ENCODE measurements at places on chromosomes 5 and 9.

DNA sequence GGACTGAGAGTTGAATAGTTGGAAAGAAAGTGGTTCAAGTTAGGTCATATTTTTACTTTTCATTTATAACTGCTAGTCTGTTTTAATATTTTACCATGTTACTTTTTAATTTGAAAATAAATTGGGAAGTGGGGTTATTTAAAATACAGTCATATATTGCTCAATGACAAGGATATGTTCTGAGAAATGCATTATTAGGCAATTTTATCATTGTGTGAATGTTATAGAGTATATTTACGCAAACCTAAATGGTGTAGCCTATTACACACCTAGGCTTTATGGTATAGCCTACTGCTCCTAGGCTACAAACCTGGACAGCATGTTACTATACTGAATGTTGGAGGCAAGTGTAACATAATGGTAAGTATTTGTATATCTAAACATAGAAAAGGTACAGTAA is 5.2 kb downstream of the CCDC152 start:
- no peak for DNase-seq

DNA sequence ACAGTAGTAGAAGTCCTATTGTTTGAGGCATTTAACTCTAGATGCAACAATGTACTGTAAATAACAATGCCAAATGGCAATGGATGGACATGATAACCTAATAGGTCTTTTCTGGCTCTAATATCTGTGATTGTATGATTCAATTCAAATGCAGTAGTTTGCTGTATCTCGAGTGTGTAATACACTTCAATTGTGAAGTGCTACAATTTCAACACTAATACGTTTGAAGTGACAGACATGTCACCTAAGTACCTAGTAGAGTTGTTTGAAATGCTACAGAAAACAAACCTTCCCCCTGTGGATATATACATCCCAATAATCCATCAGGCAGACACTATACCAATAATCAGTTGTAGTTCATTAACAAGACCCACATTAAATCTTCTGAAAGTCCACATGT is 305.9 kb upstream of the ITGA1 start:
- no peak for DNase-seq

DNA sequence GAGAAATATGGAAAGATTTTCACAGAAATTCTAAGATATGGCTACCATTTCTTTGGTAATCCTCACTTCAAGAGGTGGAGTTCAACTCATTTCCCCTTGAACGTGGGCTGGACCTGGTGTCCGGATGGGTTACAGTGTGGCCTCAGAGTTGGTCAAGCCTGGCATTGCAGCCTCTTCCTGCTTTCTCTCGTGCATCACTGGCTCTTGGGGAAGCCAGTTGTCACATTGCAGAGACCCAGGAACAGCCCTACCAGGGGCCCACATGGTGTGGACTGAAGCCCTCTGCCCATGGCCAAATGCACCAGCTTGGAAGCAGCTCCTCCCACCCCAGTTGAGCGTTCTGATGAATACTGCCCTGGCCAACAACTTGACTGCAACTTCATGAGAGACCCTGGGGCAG is 47.7 kb upstream of the FCN1 start:
- DNase-seq: no peak

DNA sequence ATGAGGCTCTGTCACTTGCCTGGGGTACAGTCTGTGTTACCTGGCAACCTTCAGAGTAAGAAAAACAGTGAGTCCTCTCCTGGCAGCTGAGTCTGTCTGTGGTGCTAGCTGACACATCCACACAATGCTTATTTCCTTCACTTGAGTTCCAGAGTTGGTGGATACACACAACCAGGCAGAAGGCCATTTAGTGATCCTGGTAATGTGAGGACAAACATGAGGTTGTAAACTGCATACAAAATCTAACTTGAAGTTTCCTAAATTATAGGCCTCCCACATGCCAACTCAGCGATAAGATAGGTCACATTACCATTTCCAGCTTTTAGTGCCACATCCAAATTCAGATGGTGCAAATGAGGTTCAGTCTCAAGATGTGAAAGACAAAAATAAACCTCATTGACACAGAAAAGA is 125.5 kb downstream of the DCP2 start:
- no peak for DNase-seq

DNA sequence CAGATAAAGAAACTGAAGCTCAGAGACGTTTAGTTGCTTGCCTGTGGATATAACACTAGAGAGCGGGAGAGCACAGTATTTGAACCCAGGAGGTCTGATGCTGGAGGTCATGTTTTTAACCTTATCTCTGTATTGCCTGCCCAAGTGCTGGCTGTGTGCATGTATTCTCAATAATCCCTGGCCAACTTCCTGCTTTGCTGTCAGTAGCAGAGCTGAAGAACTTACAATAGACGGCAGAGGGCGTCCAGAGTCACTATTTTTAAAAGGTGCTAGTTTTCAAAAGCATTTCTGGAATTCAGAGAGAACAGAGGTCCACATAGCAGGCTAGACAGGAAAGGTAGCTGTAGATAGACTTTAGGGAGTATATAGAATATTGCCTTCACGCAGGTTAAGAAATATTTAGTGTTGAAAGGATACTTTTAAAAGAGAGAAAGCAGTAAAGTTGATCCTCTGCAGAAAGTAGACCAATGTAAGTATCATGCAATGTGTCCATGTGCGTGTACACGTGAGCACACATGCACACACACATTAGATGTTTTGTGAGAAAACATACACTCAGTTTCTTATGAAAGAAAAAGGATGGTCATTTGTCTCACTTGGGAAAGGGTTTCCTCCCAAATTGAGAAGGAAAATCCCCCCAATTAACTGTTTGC is 46.3 kb downstream of the PTCD2 start:
- peak; percentile 40 for DNase-seq

DNA sequence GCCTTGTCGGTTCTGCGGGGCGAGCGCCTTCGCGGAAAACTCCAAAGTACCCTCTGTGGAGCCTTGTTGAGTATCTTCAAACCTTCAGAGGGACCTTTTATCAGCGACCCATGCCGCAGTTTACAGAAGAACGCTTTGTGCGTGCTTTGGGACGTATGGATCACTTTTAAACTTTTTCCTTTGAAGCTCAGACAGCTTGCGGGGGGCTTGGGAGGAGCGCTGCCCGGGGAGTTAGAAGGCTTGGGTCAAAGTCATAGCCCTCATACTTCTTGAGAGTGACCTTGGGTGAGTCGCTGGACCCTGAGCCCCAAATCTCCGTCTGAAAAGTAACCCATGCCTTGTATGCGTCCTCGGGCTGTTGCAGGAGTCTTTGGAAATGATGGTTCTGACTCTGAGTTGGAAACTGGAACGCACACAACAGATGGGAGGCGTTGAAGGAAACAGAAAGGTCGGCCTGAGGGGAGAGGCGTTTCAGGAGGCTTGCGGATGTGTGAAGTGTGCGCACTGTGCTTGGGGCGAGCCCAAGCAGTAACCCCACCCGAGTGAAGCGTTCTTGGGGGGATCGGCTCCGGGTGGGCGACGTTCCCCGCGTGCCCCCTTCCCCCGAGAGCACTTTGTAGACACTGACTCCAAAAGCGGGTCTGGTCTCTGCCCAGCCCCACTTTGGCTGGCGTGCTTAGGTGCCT is 661 bp upstream of the SLC25A51 start:
- no peak for DNase-seq

DNA sequence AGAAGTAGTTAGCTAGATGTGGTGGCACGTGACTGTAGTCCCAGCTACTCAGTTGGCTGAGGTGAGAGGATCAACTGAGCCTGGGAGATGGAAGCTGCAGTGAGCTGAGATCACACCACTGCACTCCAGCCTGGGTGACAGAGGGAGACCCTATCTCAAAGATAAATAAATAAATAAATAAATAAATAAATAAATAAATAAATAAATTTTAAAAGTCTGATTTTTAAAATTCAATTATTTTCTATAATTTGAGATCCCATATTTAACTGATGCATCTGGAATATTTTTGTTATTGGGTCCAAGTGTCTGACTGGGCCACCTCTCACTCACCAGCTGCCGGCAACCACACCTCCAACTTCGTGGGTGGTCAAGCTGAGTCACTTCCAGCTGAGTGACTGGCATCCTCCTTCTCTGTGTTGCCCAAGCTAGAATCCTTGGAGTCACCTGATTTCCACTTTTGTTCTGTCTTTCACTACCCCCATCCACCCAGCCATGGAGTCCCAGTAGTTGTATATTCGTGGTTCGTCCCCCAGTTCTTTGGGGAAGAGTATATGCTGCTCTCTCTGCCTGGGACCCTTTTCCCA is 70.9 kb downstream of the EGFLAM start:
- DNase-seq: no peak

DNA sequence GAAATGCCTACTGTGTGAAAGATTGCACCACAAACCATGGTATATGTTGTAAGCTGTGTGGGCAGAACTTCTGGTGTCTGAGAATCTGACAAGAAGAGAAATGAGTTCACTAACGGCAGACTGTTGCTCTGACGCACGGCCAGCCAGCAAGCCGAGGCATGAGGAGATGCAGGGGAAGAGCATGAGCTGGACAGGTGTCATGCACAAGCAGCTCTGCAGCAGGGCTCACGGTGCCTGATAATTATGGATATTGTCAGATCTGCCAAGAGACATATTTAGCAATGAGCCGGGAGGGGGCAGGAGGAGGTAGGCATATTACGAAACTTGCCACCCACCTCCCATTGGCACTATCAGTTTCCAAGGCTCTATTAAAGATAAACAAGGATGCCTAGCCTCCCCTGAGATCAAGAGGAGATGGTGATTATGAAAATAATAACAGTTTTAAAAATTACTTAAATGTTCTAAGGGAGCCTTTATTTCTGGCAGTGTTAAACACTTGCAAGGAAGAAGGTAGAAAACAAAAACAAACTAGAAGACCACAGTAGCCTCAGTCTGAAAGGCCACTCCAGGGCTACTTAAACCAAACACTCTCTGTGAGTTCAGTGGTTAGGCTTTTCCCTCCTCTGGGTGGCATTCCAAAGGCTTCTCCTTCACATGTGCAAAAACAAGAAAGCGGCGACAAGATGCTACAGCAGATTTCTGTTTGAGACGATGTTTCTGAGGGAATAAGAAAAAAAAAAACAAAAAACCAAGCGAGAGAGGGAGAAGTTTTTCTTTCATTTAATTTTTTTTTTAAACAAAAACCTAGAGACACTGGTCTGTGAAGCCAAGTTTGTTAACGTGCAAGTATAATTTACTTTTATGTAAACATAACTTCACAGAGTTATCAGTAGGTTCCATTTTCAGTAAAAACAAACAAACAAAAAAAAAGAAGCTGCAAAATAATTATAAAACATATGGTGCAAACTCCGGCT is 339.5 kb downstream of the BNC2 start:
- no peak for DNase-seq

DNA sequence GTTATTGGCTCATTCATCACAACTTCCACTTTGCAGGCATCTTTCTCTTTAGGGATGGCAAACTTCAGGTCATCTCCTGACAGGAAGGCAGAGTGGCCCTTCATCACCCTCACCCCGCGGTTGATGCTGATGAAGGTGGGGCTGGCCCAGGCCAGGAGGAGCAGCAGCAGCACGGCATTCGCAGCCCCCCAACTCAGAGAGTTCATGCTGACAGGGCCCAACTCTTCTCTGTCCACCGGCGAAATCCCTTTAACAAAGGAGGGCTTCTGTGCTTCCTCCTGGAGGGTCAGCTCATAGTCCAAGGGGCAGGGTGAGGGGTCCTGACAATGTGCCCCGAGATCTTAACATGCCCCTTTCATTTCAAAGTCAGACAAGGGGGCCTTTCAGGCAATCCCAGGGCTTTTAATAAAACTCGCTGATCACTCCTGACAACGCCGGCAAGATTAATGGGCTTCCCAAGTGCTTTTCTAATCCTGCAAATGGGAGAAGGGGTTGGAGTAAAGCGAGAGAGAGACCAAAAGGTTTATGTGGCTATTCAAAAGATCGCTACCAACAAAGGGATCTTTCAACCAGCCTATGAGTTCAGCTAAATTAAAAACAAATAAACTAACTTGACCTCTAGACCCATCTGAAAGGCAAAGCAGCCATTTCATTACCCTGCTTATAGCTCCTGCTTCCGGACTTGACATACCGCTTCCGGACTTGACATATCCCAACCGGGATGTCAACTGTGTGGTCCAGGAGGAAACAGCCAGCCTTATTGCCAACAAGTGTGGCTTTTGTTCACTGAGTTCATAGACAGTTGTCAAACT is 41.2 kb downstream of the FREM1 start:
- DNase-seq: no peak

- DNase-seq: no peak
These were observed 433.4 kb downstream of the TAF11L14 start for GRCh38 chr5:18067615-18068014.

DNA sequence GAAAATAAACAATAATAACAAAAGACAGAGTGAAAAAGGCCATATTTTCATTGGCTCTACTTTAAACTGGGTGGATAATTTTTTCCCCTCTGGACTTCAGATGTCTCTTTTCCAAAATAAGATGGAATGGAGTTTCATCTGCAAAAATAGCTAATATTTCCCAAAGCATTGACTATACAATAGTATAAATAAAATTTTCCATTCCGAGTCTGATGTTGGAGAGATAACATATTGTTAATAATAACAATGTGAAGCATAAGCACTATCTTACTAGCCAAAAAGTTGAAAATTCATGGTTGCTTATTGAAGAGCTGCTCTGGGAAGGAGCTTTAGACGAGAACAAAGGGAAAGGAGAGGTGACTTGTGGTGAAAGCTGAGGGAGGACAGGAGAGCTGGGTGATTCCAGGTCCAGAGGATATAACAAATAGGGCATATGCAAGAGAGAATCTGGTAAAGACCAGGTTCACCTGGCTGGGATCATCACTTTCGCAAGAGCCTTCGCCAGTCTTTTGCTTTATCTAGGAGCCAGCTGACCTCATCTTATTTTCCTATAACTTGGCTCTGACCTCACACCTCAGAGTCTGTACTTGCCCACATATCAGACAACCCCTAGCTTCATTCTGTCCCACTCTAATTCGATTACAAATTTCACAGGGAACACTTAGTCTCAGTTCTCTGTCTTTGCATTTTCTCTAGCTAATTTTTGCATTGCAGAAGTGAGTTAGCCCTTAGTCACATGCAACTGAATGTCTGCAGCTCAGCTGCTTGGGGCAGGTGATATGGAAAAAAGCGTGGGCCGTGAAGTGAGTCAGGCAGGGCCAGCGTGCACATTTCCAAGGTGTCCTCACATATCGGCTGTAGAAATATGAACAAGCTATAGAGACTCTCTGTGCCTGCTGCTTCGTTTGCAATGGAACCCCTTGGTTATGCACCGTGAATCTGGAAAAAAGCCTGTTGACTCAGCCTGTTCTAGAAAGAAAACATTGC is 7.6 kb upstream of the ZNF474 start:
- no peak for DNase-seq

- DNase-seq: no peak
These were observed 88.4 kb downstream of the LMNB1 start for GRCh38 chr5:126865299-126865698.

- DNase-seq: no peak
These were observed 102.0 kb downstream of the AGTPBP1 start for GRCh38 chr9:85639675-85640186.

GRCh38 chr5:165224366-165225045 is 1719.1 kb downstream of the MAT2B start:
- no peak for DNase-seq

- DNase-seq: no peak
These were observed 47.8 kb upstream of the KCNN2 start for GRCh38 chr5:114314061-114314460.

GRCh38 chr5:175813943-175814630 is 57.3 kb upstream of the CPLX2 start:
- no peak for DNase-seq

Measured in activated CD4-positive, alpha-beta T cell treated with anti-CD3 and anti-CD28 coated beads, Interleukin-2, amount 50 U/mL, for 16 hours (primary cell).